ENCODE measurements at places on chromosomes 11 and 22.

DNA sequence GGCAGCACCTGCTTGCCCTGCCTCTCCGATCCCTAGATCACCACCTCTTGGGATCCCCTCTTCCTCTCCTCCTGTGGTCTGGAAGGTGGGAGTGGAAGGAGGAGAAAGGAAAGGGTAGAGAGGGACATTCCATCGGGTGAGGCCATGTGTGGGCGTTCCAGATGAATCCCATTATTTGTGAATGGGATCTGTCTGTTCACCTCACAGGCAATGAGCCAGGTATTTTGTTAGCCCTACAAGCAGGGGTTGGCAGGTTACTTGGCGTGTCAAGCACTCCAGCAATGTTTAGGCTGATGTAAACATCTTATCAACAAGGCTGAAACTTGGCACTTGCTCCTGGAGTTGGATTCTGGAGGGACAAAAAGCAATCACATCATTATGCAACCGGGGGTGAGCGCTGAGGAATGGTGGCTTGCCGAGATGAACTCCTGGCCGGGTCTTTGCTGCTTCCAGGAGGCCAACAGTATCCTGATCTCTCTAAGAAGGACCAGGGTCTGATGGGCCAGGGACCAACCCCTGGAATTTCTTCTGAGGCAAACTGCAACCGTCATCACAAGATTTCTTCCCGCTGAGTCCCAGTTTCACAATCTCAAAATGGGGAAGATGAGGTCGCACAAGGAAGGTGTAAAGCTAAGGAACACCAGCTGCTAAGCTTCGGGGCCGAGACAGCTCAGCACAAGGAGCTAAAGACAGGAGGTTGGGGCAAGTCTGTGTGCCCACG is 7.8 kb downstream of the ADAMTS8 start:
- peaks cover 5% of the 10 kb centered on the region for H3K4me1 ChIP-seq
- peak overlapping the region; percentile 45 for H3K27ac ChIP-seq

- H3K27ac ChIP-seq = no peak overlapping the region
- no peaks in the 10 kb centered on the region for H3K27me3 ChIP-seq
- H3K4me3 ChIP-seq = no peak overlapping the region
These were observed 24.5 kb downstream of the MMP20 start for GRCh38 chr11:102600666-102601065.

GRCh38 chr11:102591160-102591718 is 33.9 kb downstream of the MMP20 start:
- no peaks in the 10 kb centered on the region for H3K36me3 ChIP-seq
- no peak overlapping the region for H3K4me3 ChIP-seq
- no peaks in the 10 kb centered on the region for H3K4me1 ChIP-seq
- DNase-seq = no peak
- H3K27ac ChIP-seq = no peak overlapping the region

DNA sequence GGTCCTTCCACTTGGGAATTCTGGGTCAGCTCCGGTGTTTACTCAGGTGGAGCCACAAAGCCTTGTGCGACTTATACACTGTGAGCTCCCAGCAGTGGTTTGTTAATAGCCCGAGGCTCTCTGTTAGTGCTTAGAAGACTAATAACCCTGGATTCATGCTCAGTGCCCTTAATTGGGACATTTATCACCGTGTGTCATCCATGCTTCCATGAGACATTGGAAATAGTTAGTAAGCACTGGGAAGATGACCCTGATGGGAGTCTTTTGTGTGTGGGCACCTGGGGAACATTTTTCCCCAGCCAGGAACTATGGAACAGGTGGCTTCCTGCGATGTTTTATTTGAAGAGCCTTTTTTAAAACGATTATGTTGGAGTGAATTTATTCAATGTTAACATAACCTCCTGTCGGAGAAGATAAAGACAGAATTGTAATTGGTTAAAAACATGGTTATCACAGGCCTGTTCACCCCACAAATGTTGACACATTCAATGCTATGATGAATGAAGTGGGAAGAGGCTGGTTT is 188.9 kb downstream of the MYO18B start:
- no peak for DNase-seq
- no peaks in the 10 kb centered on the region for H3K36me3 ChIP-seq
- no peak overlapping the region for H3K4me3 ChIP-seq
- H3K4me1 ChIP-seq = peaks cover 36% of the 10 kb centered on the region
- H3K27ac ChIP-seq = no peak overlapping the region
- peaks cover 61% of the 10 kb centered on the region for H3K27me3 ChIP-seq

GRCh38 chr22:39220450-39220849 is 24.3 kb downstream of the PDGFB start:
- no peaks in the 10 kb centered on the region for H3K27me3 ChIP-seq
- peaks cover 2% of the 10 kb centered on the region for H3K36me3 ChIP-seq
- no peak for DNase-seq
- H3K4me3 ChIP-seq = no peak overlapping the region
- H3K27ac ChIP-seq = no peak overlapping the region

- H3K4me3 ChIP-seq = no peak overlapping the region
- H3K36me3 ChIP-seq = no peaks in the 10 kb centered on the region
- H3K27me3 ChIP-seq = no peaks in the 10 kb centered on the region
- DNase-seq = no peak
These were observed 105.1 kb upstream of the CRYBB3 start for GRCh38 chr22:25094579-25094978.

GRCh38 chr11:121841487-121842191 is 274.4 kb downstream of the BLID start:
- DNase-seq = no peak
- no peaks in the 10 kb centered on the region for H3K27me3 ChIP-seq
- H3K4me3 ChIP-seq = no peak overlapping the region
- peaks cover 14% of the 10 kb centered on the region for H3K4me1 ChIP-seq
- H3K36me3 ChIP-seq = peaks cover 3% of the 10 kb centered on the region

Measured in neural crest cell (in vitro differentiated cells).